ENCODE measurements at places on chromosomes 16 and 17.

DNA sequence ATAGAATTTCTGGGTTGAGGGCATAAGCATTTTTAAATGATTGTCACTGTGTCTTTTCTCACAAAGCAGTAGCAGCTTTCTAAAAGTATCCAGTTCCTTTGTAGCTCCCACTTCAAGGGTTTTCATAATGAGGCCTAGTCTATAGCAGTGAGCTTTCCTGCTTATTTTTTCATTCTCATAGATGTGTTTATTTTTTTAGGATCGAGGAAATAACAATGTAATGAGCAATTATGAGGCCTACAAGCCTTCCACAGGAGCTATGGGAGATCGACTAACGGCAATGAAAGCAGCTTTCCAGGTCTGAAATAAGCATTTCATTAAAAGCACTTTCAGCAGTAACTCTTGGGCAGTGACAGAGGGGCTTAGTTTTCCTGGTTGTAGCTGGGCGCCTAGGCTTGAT is 10.6 kb upstream of the PSMC5 start:
- DNase-seq: no peak

DNA sequence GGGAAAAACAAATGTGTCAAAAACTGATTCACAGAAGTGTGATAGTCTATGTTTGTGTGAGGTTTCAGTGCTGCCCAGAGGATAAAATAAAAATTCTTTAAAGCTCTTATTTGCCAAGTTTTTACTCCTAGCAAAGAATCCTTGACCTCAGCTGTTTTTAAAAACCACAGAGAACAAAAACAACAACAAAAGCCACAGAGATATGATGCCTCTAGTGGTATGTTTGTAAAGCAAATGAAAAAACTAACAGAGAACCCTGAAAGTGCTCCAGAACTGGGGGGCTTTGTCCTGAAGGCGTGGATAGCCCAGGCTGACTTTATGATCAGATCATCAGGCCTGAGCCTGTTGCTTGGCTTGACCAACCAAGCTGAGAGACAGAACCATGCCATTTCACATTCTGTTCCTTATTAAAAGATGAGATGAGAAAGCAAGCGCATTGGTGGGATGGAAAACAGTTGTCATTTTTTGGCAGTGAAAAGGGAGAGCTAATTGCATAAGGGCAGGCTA is 411.0 kb downstream of the CPPED1 start:
- DNase-seq: no peak

DNA sequence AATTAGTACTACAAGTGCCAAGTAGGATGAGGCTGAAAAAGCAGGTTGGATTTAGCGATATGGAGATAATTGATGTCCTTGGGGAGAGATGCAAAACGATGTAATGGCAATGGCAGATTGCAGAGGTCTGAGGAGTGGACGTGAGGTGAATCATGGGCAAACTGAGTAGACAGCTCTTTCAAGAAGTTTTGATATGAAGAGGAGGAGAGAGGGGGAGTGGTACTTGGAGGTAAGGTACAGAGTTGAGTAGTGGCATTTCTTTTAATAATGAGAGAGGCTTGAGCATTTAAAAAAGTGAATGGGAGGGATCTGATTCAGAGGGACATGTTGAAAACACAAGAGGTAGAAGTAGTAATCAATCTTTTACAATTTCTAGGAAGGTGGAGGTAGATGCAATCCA is 17.7 kb upstream of the VPS4A start:
- no peak for DNase-seq

DNA sequence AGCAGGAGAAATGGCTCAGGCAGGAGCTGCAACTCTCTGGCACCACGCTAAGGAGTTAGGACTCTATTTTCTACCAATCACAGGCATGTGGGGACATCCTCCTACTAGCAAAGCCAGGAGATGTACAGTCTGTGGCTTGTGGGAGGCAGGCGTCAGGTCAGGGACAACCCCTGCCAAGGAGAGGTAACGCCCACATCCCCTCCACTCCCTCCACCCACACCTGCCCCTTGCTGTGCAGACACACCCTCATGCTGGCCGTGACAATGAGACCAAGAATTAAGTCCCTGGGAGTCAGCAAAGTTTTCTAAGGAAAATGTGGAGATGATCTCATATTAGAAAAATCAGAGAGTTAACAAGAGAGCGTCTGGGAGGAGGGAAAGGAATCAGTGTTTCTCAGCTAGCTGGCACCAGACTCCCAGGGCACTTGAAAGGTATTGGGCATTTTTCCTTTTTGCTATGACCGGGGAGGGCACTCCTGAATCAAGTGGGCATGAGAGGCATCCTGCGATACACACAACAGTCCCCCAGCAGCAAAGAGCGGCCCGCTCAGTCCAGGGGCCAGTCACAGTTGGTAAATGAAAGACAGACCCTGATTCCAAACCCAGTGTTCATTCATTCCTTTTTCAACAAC is 87.3 kb upstream of the RPL38 start:
- no peak for DNase-seq

DNA sequence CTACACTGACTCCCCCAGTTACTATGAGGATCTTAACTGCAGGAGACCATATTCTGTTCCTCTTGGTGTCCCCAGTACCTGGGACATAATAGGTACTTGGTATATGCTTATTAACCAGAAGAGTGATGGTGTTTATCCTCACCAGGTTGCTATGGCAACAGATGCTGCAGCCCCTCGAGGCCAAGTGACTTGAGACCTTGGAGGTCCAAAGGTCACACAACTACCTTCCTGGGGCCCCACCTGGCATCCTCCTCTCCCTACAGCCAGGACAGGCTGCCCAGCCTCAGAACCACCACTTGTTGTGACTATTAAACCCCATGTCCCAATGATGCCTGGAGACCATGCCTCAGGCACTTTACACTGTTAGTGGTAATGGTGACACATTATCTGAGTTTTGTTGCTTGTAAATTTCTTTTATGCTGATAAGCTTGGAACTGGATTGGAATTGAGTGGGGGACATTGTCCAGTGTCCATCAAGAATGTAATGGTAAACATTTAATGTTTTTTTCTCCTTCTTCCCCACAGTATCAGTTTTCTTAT is 189.4 kb downstream of the CCDC182 start:
- DNase-seq: no peak

GRCh38 chr16:21990381-21990944 is 10.5 kb downstream of the PDZD9 start:
- no peak for DNase-seq

Measured in head of caudate nucleus (tissue), 42 donors.